Activated CD8-positive, alpha-beta T cell treated with anti-CD3 and anti-CD28 coated beads, Interleukin-2, amount 10 ng/mL, durations not matched to agents 7 days and 5 days (primary cell): ENCODE measurements at places on chromosomes 5 and 9. TPM values are rescaled to one million over a fixed set of nuclear protein-coding genes. Genes with fewer than 3 reads are reported as not detected.

RPL35 gene
- 1,341 TPM for total RNA-seq

PCDHGB7 gene
- not detected for total RNA-seq

RPL12 gene
- total RNA-seq: 1,328 TPM

LRRC19 gene
- total RNA-seq: not detected

TMEFF1 gene
- not detected for total RNA-seq

GMCL2 gene
- not detected for total RNA-seq

SPATA6L gene
- 0.29 TPM for total RNA-seq

SETD9 gene
- total RNA-seq: 5.6 TPM

NIPBL gene
- total RNA-seq: 55.9 TPM

DNA sequence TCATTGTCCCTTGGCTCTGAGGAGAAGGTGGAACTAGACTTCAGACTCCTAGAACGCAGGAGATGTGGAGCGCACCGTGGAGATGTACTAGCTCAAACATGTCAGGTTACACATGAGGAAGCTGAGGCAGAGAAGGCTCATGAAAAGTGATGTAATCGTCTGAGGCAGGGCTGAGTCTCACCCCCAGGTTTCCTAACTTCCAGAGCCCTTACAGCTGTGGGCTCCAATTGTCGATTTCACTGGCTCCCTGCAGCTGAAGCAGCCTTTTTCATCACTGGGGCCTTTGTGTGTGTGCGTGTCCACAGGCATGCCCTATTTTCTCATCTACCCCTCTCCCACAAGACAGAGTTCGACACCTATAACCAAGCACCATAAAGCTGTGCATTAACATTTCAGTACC is 370.6 kb downstream of the NTRK2 start:
- DNase-seq: no peak
- H3K36me3 ChIP-seq: no peaks in the 10 kb centered on the region
- H3K27ac ChIP-seq: no peak overlapping the region

DNA sequence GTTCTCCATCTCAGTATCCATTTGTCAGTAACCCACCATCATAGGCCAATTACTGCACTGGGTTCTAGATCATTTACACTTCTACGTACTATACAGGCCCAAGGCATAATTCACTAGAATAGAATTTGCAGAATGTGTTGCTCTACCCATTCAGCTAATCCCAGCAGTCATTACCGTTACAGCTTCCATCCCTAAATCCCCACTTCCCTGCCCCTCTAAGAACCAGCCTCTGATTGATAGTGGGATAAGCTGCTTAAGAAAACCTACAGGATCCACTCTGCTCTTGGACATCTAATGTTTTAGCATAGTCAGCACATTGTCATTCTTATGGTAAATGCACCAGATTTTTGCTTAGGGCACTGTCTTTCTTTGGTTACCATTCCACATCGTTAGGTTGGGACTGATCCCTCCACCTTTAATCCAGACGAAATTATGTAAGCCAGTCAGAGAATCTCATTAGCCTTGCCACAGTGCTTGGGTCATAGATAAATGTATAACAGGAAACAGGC is 39.3 kb upstream of the CHD1 start:
- no peak overlapping the region for H3K4me3 ChIP-seq
- peaks cover 4% of the 10 kb centered on the region for H3K4me1 ChIP-seq
- no peak for DNase-seq
- no peaks in the 10 kb centered on the region for H3K36me3 ChIP-seq

- no peak overlapping the region for H3K4me3 ChIP-seq
- peaks cover 86% of the 10 kb centered on the region for H3K36me3 ChIP-seq
- DNase-seq: no peak
- H3K27me3 ChIP-seq: no peaks in the 10 kb centered on the region
- H3K27ac ChIP-seq: peak overlapping the region; percentile 14
Observed at GRCh38 chr9:131449276-131449675, 53.4 kb upstream of the POMT1 start.

- H3K4me3 ChIP-seq: peak overlapping the region; percentile 28
- no peak for DNase-seq
- H3K27me3 ChIP-seq: peaks cover 8% of the 10 kb centered on the region
- no peak overlapping the region for H3K27ac ChIP-seq
- peaks cover 27% of the 10 kb centered on the region for H3K4me1 ChIP-seq
Observed at GRCh38 chr9:35827486-35827885, 1.0 kb downstream of the FAM221B start.

DNA sequence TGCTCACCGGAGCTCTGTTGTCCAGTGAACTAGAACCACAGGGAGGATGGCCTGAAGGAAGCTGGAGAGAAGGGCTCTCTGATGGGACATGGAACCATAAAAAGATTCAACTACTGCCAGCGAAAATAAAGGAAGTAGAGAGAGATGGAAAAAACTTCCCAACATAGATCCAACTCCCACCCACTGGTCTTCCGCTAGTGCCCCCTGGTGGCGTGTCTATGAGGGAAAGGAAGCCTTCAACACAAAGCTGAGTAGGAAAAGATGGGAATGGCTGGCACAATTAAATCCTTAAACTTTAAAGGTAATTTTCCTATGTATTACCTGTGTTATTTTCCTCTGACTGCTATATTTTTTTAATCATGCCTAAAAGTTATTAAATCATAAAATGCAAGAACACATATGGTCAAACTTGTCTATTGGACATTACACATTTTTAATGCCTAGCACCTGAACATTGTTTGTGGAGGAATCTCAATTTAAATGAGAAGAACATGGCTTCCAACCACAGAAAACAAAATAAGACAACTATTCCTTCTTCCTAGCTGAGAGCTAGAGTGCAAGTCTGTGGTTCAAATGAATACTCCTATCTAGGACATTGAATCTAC is 51.5 kb downstream of the CEP120 start:
- H3K27ac ChIP-seq: no peak overlapping the region
- no peak for DNase-seq
- H3K4me1 ChIP-seq: no peaks in the 10 kb centered on the region
- no peak overlapping the region for H3K4me3 ChIP-seq
- H3K27me3 ChIP-seq: no peaks in the 10 kb centered on the region
- H3K36me3 ChIP-seq: peaks cover 55% of the 10 kb centered on the region

- no peak overlapping the region for H3K27ac ChIP-seq
- H3K36me3 ChIP-seq: no peaks in the 10 kb centered on the region
- no peak for DNase-seq
- no peaks in the 10 kb centered on the region for H3K4me1 ChIP-seq
Observed at GRCh38 chr5:24643880-24644279, 898 bp downstream of the CDH10 start.

- H3K36me3 ChIP-seq: no peaks in the 10 kb centered on the region
- H3K4me3 ChIP-seq: no peak overlapping the region
- H3K27ac ChIP-seq: no peak overlapping the region
- no peaks in the 10 kb centered on the region for H3K27me3 ChIP-seq
- H3K4me1 ChIP-seq: peaks cover 8% of the 10 kb centered on the region
Observed at GRCh38 chr5:110031402-110032140, 341.8 kb downstream of the MAN2A1 start.

GRCh38 chr9:16290169-16290568 is 580.3 kb downstream of the BNC2 start:
- no peak for DNase-seq
- H3K4me3 ChIP-seq: no peak overlapping the region
- no peaks in the 10 kb centered on the region for H3K36me3 ChIP-seq
- H3K27me3 ChIP-seq: no peaks in the 10 kb centered on the region
- H3K4me1 ChIP-seq: no peaks in the 10 kb centered on the region
- no peak overlapping the region for H3K27ac ChIP-seq

DNA sequence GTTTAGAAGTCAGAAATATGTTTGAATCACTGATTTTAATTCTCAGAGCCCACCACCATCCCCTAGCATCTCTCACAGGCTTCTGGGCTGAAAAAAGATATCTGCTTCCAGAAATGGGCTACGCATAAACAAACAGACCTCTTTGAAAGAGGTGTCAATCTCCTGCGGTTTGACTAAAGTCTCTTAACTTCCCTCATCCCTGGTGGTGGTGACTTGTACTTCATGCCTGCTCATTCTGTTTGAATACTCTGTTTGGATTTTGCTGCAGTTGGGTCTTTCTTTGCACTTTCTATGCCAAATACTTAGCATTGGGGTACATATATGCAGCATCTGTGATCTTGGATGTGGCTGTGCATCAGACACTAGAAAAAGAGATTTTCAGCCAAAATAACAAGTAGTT is 157.2 kb upstream of the ATP10B start:
- H3K4me1 ChIP-seq: no peaks in the 10 kb centered on the region
- H3K27me3 ChIP-seq: no peaks in the 10 kb centered on the region
- H3K4me3 ChIP-seq: no peak overlapping the region
- H3K27ac ChIP-seq: no peak overlapping the region
- no peak for DNase-seq

DNA sequence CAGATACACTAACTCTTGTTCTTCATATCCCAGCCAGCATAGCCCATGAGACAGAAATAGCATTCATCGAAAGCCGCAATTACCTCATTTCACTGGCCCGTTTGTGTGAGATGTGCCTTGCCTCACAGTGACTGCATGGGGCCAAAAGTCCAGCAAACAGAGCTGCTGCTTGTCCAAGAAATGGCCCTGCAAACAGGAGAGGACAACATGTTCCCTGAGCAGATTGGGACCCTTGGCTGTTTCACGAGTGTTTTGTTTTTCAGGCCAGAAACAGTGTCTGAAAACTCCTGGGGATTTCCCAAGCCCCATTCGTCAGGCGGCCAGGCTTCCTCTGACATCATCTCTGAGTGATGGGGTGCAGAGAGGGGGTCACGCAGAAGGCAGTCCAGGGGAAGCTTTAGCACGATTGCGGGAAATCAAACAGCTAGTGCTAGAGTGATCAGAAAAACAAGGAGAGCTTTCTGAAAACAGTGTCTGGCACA is 503.6 kb upstream of the PAPPA start:
- H3K27ac ChIP-seq: no peak overlapping the region
- H3K36me3 ChIP-seq: no peaks in the 10 kb centered on the region
- no peak overlapping the region for H3K4me3 ChIP-seq

DNA sequence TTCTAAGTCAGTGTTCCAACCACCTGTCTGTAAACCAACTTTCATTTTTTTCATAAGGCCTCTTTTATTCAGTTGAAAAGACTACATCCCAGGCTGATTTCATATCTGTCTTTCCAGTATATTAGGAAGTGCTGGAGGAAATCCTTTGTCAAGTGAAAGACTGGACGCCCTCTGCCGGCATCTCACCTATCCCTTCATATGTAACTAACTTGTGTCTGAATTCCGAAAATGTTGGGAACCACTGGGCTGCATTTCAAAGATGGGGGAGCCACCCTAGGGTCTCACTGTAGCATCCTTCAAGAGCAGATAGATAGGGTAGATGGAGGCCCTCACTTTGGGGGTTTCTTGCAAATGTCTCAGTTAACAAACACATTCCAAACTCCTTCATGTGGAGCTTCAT is 569.8 kb downstream of the CTNND2 start:
- H3K27ac ChIP-seq: no peak overlapping the region
- no peaks in the 10 kb centered on the region for H3K27me3 ChIP-seq
- no peaks in the 10 kb centered on the region for H3K4me1 ChIP-seq
- no peak overlapping the region for H3K4me3 ChIP-seq
- DNase-seq: no peak

GRCh38 chr9:89009546-89009840 is 18.2 kb downstream of the S1PR3 start:
- H3K4me3 ChIP-seq: no peak overlapping the region
- peaks cover 8% of the 10 kb centered on the region for H3K27me3 ChIP-seq
- H3K4me1 ChIP-seq: no peaks in the 10 kb centered on the region
- H3K27ac ChIP-seq: no peak overlapping the region
- DNase-seq: peak; percentile 7

GRCh38 chr5:80474929-80475328 is 13.0 kb upstream of the FAM151B start:
- DNase-seq: no peak
- H3K36me3 ChIP-seq: peaks cover 25% of the 10 kb centered on the region
- H3K4me1 ChIP-seq: no peaks in the 10 kb centered on the region
- no peaks in the 10 kb centered on the region for H3K27me3 ChIP-seq
- no peak overlapping the region for H3K4me3 ChIP-seq

DNA sequence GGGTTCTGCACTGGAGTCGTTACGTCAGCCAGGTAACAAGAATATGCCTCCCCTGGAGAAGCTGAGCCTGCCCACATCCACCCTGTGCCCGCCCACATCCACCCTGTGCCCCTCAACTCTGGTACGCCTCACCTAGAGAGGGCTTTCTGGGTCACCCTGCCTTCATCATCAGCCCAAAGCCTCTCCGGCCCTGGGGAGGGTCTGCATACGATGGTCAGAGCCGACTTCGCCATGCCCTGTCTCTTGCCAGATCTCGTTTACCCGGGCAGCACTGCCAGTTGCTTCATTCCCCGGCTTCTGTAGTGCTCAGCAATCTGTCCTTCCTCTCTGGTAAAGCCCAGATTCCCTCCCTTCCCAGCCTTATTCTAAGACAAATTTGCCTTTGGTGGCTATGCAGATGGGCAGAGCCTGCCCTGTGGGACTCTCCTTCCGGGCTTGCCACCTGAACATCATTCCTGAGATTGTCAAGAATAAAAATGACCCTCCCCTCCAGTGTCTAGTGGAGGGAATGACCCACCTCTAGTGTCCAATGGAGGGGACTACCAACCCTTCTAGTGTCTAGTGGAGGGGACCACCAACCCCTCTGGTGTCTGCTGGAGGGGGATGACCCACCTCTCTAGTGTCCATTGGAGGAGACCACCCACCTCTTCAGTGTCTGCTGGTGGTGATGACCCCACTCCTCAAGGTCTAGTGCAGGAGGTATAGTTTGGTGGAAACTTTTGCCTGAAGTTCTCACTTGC is 3.4 kb downstream of the PLEKHG4B start:
- H3K36me3 ChIP-seq: no peaks in the 10 kb centered on the region
- H3K4me3 ChIP-seq: no peak overlapping the region

GRCh38 chr5:65462139-65462705 is 19.5 kb downstream of the ADAMTS6 start:
- peaks cover 4% of the 10 kb centered on the region for H3K4me1 ChIP-seq
- H3K27me3 ChIP-seq: no peaks in the 10 kb centered on the region
- no peak for DNase-seq
- H3K27ac ChIP-seq: no peak overlapping the region
- no peaks in the 10 kb centered on the region for H3K36me3 ChIP-seq
